ENCODE measurements at places on chromosomes 16 and 17.

DNA sequence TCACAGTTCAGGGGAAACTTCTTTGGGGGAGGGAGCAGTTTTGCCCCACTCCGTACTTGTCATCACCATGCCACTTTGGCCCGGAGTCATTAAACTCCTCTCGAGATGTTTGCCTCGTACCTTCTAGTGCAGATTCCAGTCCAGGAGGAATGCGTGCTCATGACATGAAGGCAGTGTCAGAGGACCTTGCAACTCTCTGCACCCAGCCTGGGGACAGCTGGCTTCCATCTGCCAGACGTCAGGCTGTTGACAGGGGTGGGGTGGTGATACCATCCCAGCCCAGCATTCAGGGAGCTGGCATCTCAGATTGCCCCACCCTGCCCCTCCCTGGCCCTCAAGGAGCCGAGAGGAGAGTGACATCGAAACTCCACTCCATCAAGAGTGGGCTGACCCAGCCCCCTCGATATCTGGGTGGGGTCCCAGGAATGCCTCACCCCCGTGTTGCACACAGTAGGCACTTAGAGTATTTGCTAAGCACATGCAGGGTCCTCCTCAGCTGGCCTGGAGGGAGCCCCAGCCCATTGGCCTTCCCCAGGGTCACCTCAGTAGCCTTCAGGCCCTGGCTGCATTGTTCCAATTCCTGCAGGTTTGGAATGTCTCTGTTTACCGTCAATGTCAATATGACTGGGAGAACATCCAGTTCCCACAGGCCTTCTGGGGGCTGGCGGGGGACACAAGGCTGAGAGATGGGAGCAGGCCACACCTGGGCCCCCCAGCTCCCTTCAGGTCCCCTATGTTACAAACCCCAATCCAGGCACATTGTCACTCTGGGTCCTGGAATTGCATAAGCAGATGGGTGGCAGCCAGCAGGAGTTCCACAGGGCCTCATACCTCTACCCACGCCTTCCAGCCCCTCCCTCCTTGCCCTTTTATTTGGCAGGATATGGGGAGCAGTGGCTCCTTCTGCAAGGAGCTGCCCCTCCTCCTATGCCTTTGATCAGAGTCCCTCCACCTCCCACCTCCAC lies 21.3 kb upstream of the EMP2 start:
- DNase-seq = peak; percentile 80

- DNase-seq = no peak
Measured at GRCh38 chr17:9521062-9521461, 54.6 kb downstream of the STX8 start.

GRCh38 chr17:78316867-78317789 lies 42.7 kb downstream of the SOCS3 start:
- DNase-seq = peak; percentile 57

DNA sequence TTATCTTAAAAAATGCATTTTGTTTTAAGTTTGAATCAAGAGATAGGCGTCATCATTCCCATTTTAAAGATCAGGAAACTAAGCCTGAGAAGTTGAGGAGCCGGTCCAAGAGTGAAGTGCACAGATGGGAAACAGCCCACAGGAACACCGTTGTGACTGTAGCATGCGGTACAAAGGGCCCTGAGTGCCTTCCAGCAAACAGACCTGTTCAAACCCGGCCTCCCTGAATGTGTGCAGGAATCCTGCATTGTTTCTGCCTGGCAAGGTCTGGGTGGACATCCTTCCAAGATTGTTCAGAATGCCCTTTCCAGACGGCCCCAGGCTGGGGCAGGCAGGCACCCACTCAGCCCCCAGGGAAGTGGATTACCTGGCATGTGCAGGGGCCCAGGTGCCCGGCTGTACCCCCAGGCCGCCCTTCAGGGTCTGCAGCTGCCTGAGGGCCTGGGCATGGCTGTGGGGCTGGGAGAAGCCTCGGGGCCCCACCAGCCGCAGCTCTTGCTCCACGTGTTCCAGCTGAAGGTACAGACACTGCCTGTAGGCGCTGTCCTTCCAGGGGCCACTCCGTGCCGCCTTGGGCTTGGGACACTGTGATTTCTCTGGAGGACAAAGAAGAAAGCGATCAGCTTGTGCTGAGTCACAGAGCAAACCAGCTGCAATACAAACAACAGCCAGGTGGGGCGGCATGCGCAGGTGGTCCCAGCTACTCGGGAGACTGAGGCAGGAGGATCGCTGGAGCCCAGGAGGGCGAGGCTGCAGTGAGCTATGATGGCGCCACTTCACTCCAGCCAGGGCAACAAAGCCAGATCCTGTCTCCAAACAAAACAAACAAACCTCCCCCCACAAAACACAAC lies 45.0 kb upstream of the GCSH start:
- DNase-seq = no peak

DNA sequence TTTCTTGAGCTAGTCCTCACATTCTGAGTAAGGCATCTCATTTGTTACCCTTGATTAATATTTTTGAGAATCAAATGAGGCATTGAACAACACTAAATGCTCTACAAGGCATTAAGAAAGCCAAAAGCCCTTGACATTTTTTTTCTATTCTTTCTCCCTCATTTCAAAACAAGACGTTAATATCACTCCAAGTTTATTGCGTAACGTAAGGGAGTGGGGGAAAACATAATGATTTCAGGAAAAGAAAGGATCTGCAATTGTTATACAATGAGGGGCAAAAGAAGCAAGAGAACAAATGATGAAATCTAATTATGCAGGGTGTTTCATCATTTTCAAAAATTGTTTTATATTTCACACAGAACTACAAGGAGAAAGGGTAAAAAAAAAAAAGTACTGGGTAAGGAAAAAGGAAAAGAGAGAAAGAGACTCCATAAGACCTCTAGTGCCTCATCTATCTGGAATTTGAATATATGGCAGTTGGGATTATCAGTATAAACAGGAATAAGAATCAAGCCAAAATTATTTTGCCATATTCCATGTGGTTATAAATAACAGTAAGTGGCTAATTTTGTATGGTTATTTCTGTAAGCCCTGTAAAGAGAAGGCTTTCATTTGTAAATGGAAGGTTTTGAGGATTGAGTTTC lies 163.0 kb downstream of the ABCA8 start:
- no peak for DNase-seq
